ENCODE measurements at places on chromosomes 16 and 17.
A peak's percentile ranks its signal among the peaks of the same experiment; 100 is the strongest.

GRCh38 chr16:67546761-67547422, 15.4 kb upstream of the CTCF start:
- DNase-seq = peak; percentile 36

GRCh38 chr16:3027983-3028715, 4.3 kb downstream of the THOC6 start:
- DNase-seq = peak; percentile 68

DNA sequence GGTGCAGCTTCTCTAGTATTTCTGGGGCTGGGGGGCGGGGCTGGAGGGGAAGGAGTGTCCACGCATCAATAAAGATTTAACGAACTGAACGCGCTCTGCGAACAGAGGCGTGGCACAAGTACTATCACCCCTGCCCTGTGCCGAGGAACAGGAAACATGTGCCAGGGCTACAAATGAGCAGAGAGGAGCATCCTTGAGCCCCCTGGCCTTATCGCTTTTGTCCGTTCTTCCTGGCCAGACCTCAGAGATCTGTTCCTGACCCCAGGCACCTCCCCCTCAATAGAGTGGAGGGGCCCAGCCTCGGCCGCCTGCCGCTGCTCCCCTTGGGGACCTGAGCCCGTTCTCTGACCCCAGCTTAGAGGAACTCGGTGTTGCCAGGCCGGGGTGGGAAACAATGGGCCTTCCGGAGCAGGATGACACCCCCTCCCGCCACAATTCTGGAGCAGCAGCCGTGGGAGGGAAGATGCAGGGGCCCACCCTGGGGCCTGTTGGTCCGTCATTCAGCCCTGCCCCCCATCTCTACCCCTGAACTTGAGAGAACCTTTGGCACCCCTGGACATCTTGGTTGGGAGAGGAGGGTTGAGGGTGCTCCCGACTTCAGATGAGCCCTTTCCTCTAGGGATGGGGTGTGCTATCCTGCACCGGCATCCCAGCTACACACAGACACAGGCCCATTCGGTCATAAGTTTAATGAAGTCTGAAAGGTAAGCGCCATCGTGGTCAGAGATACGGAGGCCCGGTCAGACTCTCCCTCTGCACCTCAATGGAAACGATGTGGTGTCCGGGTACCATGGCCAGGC, 1.1 kb downstream of the NAA38 start:
- no peak for DNase-seq

DNA sequence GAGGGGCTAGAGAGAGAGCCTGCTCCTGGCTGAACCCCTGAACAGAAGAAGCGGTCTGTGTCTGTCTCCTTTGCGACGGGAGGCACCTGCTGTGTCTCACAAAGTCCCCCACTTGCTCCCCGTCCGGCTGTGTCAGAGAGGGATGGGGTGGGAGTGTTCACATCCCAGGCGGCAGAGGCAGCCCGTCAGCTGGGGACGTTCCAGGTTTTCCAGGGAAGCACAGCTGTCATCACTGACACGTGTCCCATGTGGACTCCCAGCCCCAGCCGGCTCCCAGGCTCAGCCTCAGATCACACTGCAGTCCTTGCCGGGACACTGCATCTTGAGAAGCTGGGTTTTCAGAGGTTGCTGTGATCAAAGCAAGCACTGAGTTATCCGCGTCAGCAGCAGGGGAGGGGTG, 1.6 kb downstream of the TELO2 start:
- DNase-seq = no peak

GRCh38 chr16:76653390-76654026, 376.3 kb downstream of the CNTNAP4 start:
- DNase-seq = peak; percentile 82

DNA sequence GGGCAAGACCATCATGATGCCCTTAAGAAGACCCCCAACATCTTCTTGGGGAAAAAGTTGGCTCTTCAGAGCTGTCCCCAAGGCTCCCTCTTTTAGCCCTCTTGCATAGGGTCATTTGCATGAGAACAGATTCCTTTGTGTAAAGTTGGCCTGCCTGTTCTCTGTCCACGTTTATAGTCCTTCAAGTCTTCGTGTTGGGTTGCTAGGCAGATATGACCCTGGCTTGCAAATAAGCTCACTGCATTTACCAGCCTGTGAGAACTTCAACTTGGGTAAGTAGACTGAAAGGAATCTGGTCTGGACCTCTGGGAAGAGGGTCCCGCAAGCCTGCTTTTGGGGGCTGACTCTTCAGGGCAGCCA, 2.9 kb downstream of the ARSG start:
- no peak for DNase-seq

DNA sequence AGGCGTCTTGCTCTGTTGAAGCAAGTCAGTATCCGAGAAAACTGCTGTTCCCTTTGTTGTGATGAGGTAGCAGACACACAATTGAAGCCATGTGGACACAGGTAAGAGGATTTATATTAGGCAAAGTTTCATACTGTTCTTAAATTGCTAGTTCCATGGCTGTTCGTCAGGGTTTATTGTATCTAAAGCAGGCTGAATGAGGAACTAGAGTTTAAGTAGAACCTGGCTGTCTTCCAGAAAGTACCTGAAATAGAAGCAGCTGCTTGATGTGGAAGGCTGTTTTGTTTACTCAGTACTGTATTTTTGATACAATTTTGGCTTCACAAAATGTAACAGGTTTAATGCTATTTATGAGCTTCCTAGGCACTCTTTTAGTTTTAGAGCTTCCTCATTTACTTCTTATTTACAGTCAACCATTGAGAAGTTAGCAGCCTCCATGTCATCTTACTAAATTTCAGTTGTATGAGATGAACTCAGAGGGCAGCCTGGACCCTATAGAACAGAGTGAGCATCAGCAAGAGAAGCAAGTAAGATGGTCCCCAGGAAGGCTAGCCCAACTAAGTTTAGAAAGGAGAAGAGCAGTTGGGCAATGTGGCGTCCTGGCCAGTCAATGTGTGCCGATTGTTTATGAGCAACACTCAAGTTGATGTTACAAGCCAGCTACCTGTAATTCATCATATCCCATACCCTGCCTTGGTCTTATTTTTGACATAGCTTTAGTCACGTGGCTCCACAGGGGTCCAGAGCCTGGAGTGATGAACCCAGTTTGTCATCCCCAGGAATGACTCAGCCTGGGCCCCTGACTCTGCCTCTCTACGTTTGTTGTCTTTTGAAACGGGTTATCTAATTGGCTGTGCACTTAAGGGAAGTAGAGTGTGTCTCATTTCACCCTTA, 9.7 kb upstream of the ARL2BP start:
- DNase-seq = peak; percentile 82

- DNase-seq = no peak
Measured at GRCh38 chr16:49096176-49096945, 185.3 kb downstream of the CBLN1 start.

GRCh38 chr17:78490156-78490555, 87.0 kb downstream of the DNAH17 start:
- DNase-seq = no peak

DNA sequence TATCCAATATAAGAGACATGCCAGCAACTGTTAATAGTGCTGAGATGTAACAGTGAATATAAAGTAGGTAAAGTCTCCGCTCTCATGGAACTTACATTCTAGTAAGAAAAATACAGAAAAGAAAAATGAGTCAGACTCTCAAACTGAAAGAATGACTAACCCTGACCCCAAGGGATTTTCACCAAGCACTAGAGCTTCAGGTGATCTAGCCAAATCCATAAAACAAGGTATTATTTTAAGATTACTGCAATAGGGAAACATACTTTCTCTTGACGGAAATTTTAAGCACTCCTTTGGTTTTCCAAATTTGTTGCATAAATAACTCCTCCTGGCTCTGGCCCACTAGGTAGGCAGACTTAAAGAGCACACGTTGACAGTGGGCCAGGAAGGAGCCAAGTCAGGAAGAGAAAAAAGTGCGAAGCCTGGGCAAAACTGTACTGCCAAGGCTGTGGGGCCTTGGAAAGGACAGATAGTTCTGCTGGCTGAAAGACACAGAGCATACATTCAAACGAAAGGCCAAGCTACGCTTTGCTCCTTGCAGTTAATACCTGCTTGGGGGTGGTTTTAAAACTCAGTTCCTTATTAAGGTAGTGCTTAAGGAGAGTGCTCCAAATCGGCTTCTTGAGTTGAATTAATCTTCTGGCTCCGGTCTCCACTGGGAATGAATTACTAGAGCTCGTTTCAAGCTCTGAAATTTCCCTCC, 1.4 kb downstream of the GOT2 start:
- no peak for DNase-seq

DNA sequence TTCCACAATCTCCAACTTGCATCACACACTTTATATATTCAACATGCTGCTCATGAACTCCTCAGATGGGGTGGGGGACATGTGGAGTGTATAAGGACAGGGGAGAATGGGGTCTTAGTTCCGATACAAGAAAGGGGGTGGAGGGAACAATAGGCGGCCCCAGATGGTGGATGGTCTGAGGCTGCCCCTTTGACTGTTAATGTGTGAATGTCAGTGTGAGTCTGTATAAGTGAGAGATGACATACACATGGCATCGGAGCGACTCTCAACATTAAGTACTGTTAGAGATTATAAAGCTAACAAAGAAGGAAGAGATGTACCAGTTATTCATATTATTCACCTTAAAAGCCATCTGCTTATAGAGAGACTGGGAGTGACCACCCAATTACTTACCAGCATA, 193.1 kb downstream of the AXIN2 start:
- DNase-seq = no peak

All from DMS153 (cell line).